ENCODE measurements at places on chromosomes 4 and X.

- no peak for DNase-seq
Observed at GRCh38 chr4:39450618-39451017, 8.1 kb downstream of the RPL9 start.

DNA sequence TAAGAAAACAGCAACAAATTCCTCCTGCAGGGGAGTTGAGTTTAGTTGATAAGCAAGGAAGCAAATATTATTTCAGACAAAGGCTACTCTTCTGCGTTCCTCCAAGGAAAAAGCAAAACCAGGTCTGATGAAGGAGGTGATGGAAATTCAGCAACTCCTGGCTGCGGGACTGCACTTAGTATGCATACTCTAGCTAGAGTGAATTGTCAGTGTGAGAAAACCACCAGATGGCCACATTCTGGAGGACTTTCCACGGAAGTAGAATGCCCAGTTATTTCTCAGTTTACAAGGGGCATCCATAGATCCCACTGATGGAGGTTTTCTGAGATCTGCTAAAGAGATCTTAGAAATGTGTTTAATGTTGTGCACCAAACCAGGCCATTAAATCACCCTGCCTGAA, 338.6 kb upstream of the PUDP start:
- no peak for DNase-seq

DNA sequence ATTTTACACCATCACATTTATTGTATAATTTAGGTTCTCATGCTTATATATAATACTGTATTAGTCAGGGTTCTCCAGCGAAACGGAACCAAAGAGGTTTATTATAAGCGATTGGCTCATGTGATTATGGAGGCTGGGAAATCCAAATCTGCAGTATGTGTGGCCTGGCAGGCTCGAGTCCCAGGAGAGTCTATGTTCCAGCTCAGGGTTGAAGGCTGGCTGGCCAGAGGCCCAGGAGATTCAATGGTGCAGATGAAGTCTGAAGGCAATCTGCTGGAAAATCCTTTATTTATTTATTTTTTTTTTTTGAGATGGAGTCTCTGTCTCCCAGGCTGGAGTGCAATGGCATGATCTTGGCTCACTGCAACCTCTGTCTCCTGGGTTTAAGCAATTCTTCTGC, 63.0 kb upstream of the WDFY3 start:
- DNase-seq = no peak

DNA sequence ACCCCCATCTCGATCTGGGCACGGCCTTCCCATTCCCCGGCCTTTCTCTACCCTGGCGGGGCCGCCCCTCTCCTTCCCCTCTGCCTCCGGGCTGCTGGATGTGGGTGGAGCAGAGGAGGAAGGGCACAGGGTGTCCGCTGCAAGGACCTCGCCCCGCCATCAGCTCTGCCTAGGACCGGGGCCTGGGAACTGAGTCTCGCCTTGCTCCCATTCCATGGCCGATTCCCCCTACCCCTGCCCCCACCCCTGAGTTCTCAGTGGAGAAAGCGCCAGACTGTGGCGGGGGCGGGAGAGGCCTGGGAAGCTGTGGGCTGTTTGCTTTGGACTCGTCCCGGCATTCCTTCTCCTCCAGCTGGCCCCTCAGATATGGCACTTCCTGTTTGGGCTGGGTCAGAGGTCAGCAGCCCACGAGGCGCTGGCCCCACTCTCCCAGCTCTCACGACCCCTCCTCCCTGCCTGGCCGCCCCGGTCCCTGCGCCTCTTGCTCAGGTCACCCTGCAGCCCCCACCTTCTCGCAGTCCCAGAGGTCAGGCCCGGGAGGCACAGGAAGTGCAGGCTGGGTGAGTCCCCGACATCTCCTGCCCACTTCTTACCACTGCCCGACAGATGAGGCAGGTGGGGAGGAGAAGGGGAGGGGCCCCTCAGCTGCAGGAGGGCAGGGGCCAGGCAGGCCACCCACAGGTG, 6.4 kb upstream of the BGN start:
- DNase-seq = no peak

DNA sequence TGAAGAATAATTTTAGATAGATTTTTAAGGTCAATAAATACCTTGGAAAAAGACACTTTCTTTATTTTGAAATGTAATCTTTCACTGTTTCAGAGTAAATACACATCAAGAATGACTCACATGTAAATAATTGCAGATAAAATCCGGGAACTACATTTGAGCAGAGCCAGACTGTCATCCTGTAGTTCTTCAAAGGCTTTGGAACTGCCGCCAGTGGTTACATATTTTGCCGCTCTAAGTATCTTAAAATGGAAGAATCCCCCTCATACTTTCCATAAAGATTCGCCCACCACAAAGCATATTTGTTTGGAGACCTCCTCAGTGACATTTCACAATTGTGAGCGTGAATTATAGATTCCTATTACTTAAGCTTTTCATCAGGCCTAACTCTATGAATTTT, 607.8 kb upstream of the ZFP42 start:
- no peak for DNase-seq

GRCh38 chr4:35730414-35730813, 513.9 kb downstream of the ARAP2 start:
- DNase-seq = no peak

DNA sequence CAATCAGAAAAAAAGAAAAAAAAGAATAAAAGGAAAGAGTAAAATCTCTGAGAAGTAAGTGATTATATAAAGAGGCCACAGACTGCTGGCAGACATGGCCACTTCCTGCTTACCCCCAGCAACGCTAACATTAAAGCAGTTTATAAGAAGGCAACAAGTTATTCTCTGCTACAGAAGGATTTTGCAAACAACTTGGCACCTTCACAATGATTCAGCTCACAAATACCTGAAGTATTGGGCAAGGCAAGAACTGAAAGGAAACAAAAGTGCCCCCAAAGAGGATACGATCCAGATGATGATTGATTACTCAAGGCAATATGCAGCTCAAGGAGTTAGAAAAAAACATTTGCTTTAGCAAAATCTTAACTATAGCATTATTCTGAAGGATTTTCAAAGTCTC, 718.8 kb downstream of the KLHL13 start:
- no peak for DNase-seq
